ENCODE measurements at places on chromosomes 4 and X.

DNA sequence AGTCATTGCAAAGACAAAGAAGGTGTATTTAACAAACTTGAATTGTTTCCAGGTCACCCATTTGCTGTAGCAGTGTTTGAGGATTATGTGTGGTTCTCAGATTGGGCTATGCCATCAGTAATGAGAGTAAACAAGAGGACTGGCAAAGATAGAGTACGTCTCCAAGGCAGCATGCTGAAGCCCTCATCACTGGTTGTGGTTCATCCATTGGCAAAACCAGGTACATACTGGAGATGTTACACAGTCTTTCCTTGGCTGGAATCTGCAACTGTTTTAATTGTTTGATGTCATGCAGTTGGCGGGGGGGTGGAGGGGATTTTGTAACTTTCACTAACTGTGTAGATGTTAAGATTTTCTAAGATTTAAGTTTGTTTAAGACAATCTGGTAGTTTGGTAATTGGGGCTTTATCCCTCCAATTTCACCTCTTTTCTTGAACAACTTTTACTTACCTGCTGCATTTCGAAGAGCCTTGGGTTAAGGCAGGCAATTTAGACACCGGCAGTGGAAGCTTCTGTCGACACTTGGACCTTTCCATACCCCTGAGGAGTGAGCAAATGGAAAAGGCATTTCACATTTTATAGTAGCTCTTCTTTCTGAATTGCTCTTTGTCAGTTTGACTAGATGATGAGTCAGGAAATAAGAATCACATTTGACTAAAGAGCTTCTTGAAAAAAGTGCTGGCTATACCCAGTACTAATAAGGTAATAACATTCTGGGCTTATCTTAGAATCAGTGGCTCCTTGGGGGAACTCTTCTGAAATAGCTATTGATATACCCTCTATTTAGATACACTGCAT, 67.4 kb downstream of the EGF start:
- DNase-seq, result no peak

DNA sequence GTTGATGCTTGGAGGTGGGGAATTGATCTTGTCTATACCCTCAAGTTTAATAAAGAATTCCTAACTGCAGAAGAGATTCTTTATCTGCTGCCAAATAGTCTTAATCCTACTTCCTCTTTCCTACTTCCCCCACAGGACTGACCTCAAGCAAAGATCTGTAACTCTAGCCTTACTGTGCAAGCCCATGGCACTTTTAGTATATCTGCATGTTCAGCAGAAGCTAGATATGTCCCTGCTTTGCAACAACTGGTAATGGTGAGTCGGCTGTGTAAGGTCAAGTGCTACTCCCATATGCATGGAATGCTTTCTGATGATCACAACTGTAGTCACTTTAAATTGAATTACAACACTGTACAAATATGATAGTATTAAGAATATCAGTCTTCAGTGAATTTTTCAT, 26.3 kb upstream of the PDS5A start:
- DNase-seq, result no peak

- no peak for DNase-seq
Measured at GRCh38 chrX:1601768-1602085, 10.3 kb downstream of the AKAP17A start.

DNA sequence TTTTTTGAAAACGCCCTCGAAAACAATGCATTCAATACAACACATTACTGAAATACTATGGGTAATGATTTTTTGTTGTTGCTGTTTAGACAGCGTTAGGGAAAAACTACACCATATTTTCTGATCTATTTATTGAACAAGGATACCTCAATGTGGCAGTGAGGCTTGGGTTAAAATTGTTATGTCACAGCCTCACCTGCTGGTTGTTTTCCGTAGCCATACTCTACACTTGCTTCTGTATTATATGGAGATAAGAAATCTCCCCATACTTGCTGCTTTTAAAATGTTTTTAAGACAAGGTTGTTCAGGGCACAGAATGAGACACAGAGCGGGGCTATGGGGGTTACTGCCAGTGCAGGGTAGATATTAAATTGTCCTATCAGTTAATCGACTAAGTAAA, 221.6 kb upstream of the FTHL17 start:
- no peak for DNase-seq

- no peak for DNase-seq
Measured at GRCh38 chr4:120718979-120719566, 203.5 kb downstream of the PRDM5 start.

DNA sequence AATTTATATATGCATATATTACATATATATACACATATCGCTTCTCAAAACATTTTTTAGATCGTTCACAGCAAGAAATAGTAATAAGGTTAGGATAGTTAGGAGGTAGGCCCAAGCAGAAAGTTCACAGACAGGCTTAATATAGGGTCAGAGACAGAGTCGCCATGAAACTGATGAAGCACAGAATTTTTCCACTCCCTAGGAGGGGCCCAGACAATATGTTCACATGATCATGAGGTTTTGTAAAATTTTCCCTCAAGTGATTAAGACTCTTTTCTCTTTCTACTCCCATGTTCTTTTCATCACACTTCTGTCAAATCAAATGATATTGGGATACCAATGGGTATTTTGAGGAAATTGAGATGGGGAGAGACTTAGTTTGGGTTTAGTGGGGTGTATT, 5.2 kb upstream of the ENAM start:
- no peak for DNase-seq

DNA sequence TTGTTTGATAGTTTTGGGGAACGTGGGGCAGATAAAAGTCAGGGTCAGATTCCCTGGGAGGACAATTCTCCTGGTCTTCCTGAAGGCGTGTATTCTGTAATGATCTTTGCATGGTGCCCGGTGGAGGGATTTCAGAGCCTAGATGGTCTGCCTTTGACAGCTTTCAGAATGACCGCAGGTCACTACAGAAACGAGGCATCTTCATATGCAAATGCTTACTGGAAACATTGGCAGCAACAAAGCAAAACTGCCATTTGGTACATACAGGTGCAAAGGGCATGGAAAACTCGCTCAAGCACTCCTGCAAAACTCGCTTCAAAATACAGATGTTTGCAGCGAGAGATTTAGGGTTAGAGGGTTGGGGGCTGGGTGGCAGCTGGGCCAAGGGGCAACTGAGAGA, 8.8 kb downstream of the C4orf50 start:
- no peak for DNase-seq

GRCh38 chrX:11376163-11376562, 83.0 kb downstream of the AMELX start:
- DNase-seq, result no peak

DNA sequence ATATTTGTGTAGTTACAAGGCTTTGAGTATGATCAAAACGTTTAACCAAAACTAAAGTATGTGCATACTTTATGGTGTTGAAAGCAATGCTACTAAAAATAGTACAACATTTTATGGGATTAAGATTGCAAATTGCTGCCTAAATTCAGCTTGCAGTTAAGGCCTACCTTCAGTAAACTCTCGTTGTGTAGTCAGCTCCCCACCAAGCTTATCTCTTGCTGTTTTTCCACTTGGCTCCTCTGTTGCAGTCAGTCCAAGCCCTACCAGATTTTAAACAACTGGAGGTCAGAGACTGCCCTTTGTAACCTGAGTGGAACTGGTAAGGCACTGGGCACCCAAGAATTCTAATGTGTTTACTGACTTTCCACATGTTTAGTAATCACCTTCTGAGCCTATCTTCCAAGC, 25.7 kb downstream of the AFF1 start:
- no peak for DNase-seq

GRCh38 chrX:23633834-23634580, 33.3 kb upstream of the PRDX4 start:
- no peak for DNase-seq

DNA sequence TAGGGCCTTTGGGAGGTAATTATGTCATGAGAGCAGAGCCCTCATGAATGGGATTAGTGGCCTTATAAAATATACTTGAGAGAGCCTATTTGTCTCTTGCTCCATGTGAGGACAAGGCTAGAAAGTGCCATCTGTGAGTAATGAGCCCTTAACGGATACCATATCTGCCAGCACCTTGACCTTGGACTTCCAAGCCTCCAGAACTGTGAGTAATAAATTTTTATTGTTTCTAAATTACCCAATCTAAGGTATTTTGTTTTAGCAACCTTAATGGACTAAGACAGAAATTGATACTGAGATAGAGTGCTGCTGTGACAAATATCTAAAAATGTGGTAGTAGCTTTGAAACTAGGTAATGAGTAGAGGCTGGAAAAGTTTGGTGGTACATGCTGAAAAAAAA, 285.0 kb upstream of the DIPK2B start:
- DNase-seq, result no peak

DNA sequence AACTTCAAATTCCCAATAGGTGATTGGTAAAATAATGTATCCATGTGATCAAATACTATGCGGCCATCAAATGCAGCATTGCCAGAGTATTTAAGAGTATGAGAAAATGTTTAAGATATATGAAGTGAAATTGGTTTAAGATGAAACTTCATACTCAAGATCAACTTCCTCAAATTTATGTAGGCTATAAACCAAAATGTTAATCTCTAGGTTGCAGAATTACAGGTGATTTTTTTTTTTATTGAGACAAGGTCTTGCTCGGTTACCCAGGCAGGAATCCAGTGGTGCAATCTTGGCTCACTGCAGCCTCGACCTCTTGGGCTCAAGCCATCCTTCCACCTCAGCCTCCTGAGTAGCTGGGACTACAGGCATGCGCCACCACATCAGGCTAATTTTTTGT, 25.3 kb downstream of the ACSL4 start:
- no peak for DNase-seq

DNA sequence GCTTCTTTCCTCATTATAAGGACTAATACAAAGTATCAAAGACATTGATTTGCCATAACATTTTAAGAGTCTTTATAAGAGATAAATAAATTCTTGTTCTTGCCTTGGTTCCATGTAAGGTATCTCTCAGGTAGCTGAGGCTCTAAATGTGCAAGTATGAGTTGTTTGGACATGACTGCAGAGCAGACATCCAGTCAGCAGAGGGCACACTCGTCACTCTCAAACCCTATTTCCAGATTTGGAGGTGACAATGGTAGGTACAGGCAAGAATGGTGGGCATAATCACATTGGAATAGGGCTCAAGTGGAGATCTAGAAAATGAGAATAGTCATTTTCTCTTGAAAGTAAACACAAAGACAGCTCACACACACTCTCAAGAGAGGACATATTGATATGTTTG, 133.3 kb upstream of the ZIC3 start:
- DNase-seq, result no peak

DNA sequence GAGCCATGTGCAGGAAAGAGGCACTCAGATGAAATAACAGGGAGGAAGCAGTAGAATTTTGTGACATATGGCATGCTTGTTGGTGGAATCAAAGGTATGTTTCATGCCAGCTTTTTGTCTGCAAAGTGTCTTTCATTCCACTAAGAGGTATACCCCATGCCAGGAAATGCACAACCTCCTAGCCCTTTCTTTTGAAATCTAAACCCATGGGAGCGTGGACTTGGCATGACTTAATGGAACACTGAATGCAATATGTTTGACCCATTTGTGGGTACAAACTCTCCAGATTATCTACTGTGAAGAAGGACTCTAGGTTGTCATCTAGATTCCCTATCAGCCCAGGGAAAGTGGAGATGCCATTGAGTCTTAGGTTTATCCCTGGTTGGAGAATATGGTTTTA, 338.3 kb upstream of the TEX13C start:
- peak; percentile 74 for DNase-seq

- no peak for DNase-seq
Measured at GRCh38 chr4:115325836-115326235, 212.4 kb upstream of the NDST4 start.

- no peak for DNase-seq
Measured at GRCh38 chrX:288561-288991, 7.4 kb downstream of the PLCXD1 start.

- no peak for DNase-seq
Measured at GRCh38 chr4:84699001-84699671, 116.2 kb downstream of the CDS1 start.

GRCh38 chr4:94843216-94843615, 85.5 kb downstream of the BMPR1B start:
- DNase-seq, result no peak

- no peak for DNase-seq
Measured at GRCh38 chr4:69881173-69881773, 21.3 kb upstream of the SULT1E1 start.

- DNase-seq, result no peak
Measured at GRCh38 chrX:70293621-70294020, 3.7 kb downstream of the KIF4A start.

- no peak for DNase-seq
Measured at GRCh38 chr4:6465955-6466354, 6.5 kb downstream of the PPP2R2C start.

DNA sequence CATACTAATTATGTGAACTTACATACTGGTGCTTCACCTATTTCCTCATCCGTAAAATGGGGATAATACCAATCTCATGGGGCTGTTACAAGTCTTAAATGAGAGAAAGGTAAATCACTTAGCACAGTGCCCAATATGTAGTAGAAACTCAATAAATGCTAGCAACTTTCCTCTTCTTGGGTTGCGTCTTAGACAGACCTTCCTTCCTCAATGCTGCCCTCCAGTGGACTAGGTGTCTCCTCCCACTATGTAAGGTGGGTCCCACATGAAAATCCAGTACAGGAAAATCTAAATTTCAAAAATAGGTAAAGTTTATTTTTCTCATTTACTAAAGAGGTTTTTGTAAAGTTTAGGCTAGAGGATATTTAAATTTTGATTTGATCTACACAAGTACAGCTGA, 20.6 kb downstream of the ZDHHC9 start:
- DNase-seq, result no peak

DNA sequence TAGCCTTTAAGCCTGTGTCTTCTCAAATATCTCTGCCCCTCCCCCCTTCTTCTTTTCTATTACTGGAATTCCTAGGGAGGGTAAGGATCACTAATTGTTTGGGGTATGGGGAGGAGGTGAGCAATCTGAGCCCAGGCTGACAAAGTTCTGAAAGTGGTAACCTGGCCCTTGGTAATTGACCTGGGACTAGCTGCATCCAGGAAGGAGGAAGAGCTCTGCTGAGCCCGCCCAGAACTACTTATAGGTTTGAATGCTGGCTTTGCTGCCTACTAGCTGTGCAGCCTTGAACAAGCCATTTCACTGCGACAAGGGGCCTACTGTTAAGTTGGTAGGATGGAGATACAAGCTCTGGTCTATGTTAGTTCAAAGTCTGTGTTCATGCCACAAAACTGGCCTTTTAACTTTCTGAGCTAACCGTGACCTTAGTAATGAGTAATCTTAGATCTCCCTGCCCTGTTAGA, 37.8 kb downstream of the DGKK start:
- no peak for DNase-seq

- no peak for DNase-seq
Measured at GRCh38 chrX:78329486-78329885, 2.1 kb upstream of the CYSLTR1 start.

- DNase-seq, result no peak
Measured at GRCh38 chr4:181971411-181971810, 271.8 kb upstream of the TENM3 start.
